Daoy (cell line): ENCODE measurements at places on chromosomes 2 and 18. TPM values are rescaled to one million over a fixed set of nuclear protein-coding genes. Genes with fewer than 3 reads are reported as not detected.

DNA sequence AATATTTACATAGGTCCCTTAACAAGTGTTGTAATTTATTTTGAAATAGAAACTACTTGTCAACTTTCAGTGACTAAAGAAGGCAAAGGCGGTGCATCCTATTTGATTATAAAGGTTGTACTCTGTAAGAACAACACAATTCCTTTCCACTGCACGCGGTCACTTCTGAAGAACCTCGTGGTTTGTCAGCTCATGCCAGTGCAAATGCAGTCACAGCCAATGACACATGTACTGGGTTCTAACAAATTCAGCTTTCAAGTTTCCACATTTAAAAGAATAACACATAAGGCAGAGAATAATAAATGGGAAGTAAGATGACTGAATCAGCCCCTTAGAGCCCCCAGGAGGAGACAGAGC is 39.7 kb downstream of the CYB5A start:
- no peak for DNase-seq

DNA sequence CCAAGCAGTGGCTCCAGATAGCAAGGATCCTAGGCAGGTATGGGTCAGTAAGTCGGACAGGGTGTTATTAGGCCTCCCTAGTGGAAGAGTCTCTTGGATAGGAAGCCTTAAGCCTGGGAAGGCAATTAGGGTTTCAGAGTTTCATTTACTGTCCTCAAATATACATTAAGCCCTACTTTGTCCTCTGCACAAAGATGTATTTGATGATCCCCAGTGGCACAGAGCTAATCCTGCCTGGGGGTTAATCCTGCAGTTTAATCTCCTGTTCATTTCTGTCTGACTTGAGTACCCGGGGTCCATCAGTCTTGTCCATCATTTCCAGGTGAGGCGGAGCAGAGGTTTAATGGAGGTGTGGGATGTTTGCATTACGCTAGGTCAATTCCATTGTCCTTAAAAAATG is 62.0 kb downstream of the MTCL1 start:
- no peak for DNase-seq

- no peak for DNase-seq
Measured at GRCh38 chr2:64417624-64418023, 36.3 kb upstream of the LGALSL start.

DNA sequence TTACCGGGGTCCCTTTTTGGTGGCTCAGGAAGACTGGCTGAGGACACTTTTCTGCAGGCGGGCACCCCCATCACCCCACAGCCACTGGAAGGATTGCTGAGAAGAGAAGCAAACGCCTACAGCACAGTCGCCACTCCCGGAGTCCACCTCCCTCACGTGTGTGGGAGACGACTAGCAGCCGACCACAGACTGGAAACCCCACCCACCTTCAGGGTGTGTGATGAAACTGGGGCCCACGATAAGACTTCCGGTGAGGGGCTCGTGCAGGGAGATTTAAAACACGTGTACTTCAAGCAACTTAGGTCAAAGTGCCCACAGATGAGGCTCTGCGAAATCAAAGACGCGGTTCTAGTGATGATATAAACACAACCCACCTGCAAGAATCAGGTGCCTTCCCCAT is 26.3 kb downstream of the MBP start:
- no peak for DNase-seq

DNA sequence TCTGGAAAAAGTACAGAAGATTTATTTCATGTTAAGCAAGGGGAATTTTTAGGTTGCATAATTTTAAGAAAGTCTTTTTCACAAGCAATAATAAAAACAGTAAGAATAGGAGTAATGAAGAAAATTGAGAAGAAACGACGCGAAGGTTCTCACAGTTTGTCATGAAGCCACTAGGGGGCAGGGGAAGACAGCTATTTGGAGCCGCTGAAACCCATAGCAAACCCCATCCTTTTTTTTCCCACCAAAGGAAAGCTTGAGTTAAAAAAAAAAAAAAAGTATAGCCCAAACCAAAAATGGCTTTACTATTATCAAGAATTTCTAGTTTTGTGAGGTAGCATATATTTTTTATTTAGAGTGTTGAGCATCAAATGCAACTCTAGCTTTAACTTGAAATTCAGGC is 300.9 kb downstream of the PHLPP1 start:
- peak; percentile 56 for DNase-seq

- peak; percentile 30 for DNase-seq
Measured at GRCh38 chr2:15159751-15160177, 401.4 kb downstream of the NBAS start.

DNA sequence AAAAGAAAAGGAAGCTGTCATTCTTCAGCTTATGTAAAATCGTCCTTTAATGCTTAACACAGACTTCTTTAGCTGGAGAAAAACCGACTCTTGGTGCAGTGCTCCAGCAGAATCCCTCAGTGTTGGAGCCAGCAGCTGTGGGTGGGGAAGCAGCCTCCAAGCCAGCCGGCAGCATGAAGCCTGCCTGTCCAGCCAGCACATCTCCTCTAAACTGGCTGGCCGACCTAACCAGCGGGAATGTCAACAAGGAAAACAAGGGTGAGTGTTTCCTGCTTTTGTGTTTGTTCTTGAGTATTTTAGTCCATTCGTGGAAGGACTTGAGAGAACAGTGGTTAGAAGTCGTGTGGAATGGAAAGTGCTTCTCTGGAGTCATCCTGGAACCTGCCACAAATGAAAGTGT is 38.9 kb downstream of the KDM3A start:
- DNase-seq, result no peak

DNA sequence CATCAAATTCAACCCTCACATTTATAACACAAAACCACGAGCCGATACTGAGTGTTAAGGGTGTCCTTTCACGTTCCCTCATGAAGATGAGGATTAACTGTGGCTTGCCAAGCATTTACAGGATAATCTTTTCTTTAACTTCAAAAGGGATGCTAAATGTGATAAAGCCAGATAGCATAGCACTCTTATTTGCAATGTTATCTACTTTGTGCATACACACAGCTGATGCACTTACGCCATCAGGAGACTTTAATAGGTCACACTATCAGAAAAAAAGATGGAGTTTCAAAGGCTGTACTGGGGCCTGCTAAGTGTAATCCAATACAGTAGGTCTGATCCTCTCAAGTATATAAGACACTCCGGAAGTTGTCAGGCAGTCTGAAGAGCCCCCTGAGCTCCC is 572.7 kb downstream of the PIK3C3 start:
- no peak for DNase-seq

DNA sequence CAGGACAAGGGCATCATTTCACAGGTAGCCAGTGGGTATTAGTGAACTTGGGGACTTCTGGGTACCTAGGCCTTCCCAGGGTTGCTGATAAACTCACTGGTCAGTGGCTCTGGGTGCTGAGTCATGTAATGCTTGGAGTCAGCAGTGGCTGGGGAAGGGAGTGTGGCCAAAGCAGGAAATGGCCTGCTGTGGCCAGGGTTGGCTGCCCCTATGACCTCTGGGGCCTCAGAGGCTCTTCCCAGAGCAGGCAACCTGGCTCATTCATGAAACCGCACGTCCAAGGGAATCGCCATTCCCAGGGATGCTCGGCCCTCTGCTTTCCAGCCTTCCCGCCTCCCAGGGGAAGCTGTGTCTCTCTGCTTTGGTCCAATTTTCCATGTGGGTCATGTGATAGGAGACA is 294.9 kb downstream of the DYSF start:
- no peak for DNase-seq

DNA sequence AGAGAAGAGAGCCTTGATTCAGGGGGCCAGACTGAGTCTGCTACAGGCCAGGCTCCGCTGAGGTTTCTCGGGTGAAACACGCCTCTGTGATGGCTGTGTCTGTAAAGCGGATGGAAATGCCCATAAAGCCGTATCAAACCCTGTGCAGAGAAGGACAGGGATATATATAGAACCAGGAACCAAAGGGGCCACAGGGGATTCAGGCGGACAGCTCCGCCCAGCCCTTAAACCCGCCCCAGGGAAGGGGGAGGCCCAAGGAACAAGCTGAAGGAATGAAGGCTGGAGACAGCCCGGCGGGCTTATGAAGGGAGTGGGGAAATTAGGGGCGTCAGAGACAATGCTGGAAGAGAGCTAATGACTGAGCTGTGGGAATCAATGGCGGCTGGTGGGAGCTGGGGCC is 42.1 kb downstream of the NHEJ1 start:
- no peak for DNase-seq

DNA sequence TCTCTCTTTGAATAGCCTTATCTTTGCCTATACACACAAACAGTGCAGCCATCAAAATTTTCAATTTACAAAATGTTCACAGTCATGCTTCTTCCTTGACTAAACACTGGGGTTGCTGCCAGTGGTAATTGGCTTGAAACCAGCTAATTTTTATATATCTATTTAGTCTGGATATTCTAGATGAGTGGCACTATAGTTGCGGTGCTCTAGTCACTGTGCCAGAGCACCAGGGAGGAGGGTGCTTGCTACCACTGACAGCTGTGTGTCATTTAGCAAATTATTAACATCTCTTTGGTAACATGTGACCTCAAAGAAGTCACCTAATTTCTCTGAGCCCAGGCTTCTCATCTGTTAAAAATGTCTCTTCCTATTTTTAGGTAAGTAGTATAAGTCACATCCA is 130.4 kb downstream of the MEIS1 start:
- no peak for DNase-seq

GRCh38 chr2:49175831-49176230 is 21.5 kb upstream of the FSHR start:
- no peak for DNase-seq

DNA sequence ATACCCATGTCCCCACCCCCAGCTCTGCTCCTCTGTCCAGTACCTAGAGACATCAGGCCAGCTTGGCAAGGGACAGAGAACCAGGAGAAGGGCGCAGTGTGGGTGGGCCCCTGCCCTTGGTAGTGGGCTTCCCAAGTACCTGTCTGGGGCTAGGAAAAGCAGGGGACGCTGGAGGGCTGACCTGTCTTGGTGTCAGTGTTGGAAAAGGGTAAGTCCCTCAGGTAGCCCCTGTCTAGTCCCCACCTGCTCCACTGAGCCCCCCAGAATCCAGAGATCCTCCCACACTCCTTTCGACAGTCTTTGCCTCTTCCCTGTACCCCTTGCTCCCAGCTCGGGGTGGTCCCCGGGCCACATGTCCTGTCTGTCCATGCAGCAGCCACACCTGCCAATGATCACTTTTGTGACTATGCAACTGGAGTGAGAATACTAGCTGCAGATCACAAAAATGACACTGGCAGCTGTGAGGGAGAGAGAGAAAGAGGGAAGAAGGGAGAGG is 14.6 kb downstream of the DNAJB2 start:
- no peak for DNase-seq

DNA sequence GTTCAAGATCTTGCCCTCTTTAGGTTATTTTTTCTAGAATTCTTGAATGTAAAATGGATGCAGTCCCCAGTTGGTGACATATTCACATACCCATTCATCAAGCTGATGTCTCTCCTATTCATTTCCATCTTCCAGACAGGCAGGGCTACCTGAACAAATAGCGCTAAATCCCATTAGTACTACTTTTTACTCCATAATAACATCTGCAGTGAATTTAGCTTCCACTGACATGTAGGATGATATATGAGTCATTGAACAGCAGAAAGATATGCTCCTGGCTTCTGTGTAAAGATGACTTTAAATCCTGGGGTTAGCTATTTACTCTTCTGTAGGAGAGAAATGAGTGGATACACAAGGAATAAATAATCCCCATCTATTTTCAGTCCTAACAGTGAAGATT is 194.7 kb downstream of the RND3 start:
- no peak for DNase-seq

DNA sequence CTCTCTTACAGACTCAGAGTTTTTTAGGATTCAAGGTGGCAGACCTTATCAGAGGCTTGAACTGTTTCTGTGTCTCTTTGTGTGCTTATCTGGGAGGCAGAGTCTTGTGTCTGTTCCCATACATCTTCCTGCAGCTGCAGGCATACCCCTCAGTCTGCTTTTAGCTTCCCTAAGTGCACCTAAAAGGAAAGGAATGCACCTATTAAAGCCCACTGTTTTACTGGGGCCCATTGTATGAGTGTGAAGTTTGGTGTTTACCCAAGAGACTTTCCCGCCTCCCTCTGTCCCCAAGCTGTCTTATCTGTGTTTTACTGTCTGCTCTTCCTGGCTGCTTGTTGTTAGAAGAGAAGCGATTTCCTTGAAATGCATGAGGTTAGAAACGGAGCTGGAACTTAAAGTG is 1757.3 kb upstream of the PIK3C3 start:
- no peak for DNase-seq

DNA sequence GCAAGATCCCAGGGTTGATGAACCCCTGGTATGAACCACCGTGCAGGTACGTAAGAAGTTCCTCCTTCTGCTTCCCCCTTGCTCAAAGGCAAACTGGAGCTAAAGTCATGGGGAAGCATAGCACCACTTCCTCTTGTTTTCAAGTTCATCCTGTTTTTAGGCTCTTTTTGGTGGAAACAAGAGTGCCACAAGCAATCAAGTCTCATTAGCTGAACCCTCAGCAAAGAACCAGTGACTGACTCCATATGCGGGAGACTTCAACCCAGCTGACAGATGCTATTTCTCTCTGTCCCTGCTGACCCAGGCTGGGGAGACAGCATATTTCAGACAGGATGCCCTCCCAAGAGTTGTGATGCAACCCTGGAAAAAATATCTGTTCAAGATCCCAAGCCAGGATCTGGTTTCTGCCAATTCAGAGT is 47.7 kb downstream of the BCL2 start:
- DNase-seq, result no peak

GRCh38 chr18:77671456-77672167 is 422.0 kb downstream of the GALR1 start:
- peak; percentile 38 for DNase-seq

- DNase-seq, result no peak
Measured at GRCh38 chr2:62055724-62056336, 140.1 kb upstream of the B3GNT2 start.

- no peak for DNase-seq
Measured at GRCh38 chr2:9315280-9315847, 108.0 kb downstream of the ITGB1BP1 start.

- DNase-seq, result no peak
Measured at GRCh38 chr2:29589440-29590103, 331.8 kb downstream of the ALK start.

DNA sequence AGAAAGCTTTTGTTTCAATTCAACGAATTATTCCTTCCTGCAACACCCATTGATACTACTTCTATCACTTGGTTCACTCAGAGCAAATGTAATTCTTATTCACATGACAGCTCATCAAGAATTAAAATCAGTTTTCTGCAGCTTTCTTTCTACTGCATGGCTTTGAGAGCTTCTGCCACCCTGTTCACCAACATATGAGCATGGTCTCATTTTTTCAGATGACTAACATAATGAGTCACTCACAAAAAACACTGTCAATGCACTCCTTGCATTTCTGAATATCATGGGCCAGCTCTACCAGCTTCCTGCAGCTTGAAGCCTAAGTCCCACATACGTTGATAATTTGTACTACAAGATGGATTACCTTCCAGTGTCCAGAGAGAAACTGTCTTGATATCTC is 342.9 kb downstream of the LRATD1 start:
- DNase-seq, result no peak

The CD8B gene
- not detected in 2 replicates for total RNA-seq

The IL1B gene
- 12.4 and 13.5 TPM in 2 replicates for total RNA-seq

The RNF152 gene
- 1.3 and 4.2 TPM in 2 replicates for total RNA-seq

The DOK1 gene
- total RNA-seq, result 19.8 and 20.6 TPM in 2 replicates

The GPR35 gene
- total RNA-seq, result 0.33 and 1.1 TPM in 2 replicates

The SPEG gene
- total RNA-seq, result 4.9 and 18.4 TPM in 2 replicates

The HSBP1L1 gene
- total RNA-seq, result 0.18 and 0.69 TPM in 2 replicates

The UGT1A8 gene
- total RNA-seq, result 15.1 and 15.4 TPM in 2 replicates

The SERPINB5 gene
- not detected in 2 replicates for total RNA-seq

The UGT1A4 gene
- total RNA-seq, result 0.63 TPM in 1 of 2 replicates, not detected in the other

The DPP4 gene
- total RNA-seq, result 0.03 and 0.17 TPM in 2 replicates

The KCNG2 gene
- not detected in 2 replicates for total RNA-seq

The EDAR gene
- not detected in 2 replicates for total RNA-seq

The FBXO48 gene
- 0.80 and 1.0 TPM in 2 replicates for total RNA-seq

The CPO gene
- total RNA-seq, result not detected in 2 replicates

The PDE11A gene
- 0.03 and 0.29 TPM in 2 replicates for total RNA-seq
